ENCODE measurements at places on chromosomes 3 and 15.

DNA sequence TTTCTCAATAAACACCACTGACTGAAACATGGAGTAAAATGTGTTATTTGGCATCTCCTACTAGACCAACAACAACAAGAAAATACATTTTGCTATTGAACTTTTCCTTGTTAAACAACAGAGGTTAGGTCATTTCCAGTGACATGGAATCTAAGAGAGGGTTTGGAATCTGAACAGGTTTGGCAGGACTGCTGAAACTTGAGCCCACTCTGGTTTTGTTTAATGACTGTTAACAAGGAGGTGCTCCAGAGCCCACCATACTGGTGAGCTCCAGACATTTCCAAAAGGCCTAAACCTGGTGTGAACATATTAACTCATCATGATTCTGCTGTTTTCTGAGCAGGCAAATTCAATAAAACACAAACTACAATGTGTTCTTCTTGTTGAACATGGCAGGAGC, 330.7 kb upstream of the TRIM42 start:
- DNase-seq, result no peak

- DNase-seq, result no peak
These were observed 130.1 kb downstream of the P2RY1 start for GRCh38 chr3:152964911-152965609.

DNA sequence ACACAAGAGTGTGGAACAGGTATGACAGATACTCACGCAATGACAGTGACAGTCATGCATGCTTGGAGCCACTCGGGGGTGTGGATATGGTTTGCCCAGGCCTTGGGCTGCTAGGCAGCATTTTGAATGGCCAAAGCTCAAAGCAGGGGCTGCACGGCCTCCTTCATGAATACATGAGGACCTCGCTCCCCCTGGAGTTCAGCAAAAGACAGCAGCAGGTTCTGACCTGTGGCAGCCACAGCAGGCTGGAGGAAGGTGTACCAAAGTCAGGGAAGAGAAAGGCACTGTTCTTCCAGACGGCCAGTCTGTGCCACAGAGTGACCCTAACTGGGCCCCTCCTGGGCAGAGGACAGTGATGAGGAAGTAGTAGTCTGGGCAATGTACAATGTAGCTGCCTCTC, 88.2 kb upstream of the C2CD4B start:
- DNase-seq, result no peak

DNA sequence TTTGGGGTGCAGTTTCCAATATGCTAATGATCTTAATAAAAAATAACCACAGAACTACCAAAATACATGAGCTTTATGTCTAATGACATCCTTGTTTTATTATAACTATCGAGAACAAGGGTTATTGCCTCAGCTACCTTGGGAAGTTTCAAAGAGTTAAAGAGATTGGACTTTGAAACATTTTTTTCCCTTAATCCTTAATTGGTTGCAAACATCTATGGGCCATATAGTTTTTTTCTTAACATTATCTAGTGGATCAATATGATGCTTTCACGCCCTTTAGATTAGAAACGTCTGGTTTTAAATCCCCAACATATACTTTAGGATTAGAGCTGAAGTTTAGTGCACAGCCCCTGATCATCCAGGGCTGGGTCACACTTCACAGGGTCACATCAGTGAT, 219.2 kb upstream of the SGO1 start:
- no peak for DNase-seq

GRCh38 chr15:41780266-41780665, 6.0 kb downstream of the MAPKBP1 start:
- no peak for DNase-seq

GRCh38 chr15:35168464-35168863, 83.4 kb upstream of the NANOGP8 start:
- no peak for DNase-seq
